ENCODE measurements at places on chromosomes 7 and 10.

- DNase-seq, result peak; percentile 62
Observed at GRCh38 chr7:7181519-7182155, 707 bp upstream of the C1GALT1 start.

DNA sequence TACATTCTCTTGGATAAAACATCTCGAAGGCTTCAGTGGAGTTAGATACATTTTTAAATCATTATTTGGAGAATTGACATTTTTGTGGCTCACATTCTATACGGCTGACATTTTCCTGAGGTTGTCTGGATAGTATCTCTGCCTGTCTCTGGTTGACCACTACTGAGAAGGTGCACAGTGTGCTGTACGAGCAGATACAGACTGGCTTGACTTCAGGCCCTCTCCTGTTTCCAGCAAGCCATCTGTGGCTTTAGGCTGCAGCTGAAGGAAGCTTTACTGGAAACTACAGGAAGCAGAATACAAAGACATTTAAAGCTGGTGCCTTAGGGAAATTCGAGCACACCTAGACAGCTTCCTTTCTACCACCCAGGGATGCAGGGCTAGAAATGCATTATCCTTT is 39.3 kb upstream of the RSU1 start:
- DNase-seq, result no peak

DNA sequence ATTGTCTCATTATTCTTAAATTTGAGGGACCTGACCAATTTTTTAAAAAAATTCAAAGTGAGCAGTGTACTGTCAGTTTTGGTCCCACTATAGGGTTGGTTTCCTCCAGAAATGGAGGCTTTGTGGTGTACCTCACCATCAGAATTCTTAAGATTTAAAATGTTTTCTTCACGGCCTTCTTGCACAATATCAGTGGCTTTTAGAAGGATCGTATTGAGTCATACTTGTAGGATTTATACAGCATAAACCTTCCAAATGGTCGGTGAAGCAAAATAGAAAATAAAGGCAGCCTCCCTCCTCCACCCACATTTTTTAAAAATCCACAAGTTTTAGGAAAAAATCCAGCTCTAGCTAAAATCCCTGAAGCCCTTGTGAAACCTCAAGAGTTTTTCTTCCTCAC is 126.4 kb downstream of the RNLS start:
- DNase-seq, result no peak

DNA sequence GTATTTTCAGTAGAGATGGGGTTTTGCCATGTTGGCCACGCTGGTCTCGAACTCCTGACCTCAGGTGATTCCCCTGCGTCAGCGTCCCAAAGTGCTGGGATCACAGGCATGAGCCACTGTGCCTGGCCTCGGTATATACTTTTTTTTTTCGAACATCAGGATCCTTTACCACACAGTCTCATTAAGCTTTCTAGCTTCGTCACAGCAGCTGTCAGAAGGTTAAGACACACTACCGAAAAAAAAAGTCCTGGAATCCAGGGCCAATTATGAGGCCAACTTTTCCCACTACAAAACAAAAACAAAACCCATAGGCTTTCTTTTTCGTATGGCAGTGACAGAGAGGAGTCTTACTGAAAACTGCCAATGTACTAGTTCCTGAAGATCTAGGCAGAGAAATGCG is 30.7 kb downstream of the ZC3HC1 start:
- DNase-seq, result no peak

DNA sequence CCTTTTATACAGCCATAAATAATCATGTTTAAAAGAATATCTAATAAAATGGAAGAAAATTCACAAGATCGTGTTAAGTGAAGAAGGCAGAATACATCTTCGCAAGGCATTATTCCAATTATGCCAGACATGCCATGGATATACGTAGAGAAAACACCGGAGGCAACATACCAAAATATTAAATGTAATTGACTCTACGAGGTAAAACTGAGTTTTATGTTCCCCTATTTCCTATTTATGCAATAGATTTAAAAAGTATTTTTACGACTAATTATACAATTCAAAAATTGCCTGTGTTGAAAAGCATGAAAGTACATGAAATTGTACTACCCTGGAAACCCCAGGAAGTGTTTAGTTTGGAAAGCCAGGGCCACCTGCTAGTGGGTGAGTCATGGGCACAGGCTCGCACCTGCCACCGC is 936 bp upstream of the REPIN1 start:
- no peak for DNase-seq

GRCh38 chr10:111137587-111137986 is 60.8 kb downstream of the ADRA2A start:
- peak; percentile 35 for DNase-seq

- no peak for DNase-seq
Observed at GRCh38 chr7:21450941-21451340, 23.1 kb downstream of the SP4 start.

- DNase-seq, result no peak
Observed at GRCh38 chr7:151402029-151402835, 7.6 kb downstream of the WDR86 start.

- no peak for DNase-seq
Observed at GRCh38 chr7:2947058-2947780, 96.4 kb downstream of the CARD11 start.

- DNase-seq, result no peak
Observed at GRCh38 chr10:116669832-116670644, 49.3 kb downstream of the PNLIPRP2 start.

All from epithelial cell of proximal tubule (primary cell).